Stimulated activated CD4-positive, alpha-beta T cell treated with anti-CD3 and anti-CD28 coated beads, Interleukin-2, amount 100 ng/mL, for 4 hours (primary cell): ENCODE measurements at places on chromosomes 11 and 22.

DNA sequence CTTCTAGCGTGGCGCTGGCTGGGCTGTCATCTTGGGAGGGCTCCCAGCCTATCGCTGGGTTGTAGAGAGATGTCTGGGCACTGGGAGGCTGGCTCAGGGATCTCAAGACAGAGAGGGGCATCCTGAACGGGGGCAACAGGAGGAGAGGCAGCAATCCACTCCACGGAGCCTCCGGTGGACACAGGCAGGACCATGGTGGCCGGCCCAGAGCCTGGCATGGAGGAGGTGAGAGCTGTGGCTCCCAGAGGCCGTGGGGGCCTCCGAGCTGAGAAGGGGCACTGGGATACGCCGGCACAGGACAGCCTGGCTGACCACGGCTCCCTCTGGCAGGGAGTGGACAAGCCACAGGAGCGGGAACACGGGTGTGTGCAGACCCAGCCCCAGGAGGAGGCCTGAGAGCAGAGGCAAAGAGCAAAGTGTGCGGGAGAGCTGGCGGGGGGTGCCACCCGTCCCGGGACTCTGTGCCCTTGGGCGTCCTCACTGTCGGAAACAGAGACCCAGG, 9.1 kb downstream of the MRGPRF start:
- no peak for DNase-seq

GRCh38 chr22:19424186-19424500, 7.4 kb downstream of the HIRA start:
- no peak for DNase-seq

- no peak for DNase-seq
Measured at GRCh38 chr11:46296059-46296527, 18.6 kb downstream of the CREB3L1 start.

DNA sequence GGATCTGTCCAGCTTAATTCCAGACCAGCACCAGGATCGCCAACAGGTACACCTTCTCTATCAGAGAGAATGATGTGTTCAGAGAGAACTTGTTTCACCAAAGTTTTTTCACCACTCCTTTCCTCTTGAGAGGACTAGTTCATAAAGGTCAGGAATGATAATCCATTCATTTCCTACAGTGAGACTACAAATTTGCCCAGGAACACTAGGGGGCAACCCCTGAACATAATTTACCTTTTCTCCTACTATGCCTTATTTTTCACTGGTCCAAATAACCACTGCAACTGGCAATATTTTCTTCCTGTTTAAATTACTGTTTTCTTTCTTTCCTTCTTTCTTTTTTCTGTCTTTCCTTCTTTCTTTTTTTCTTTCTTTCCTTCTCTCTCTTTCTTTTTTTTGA, 22.5 kb downstream of the CAVIN3 start:
- DNase-seq: no peak

- no peak for DNase-seq
Measured at GRCh38 chr11:130631119-130631518, 182.7 kb downstream of the ADAMTS15 start.

- no peak for DNase-seq
Measured at GRCh38 chr11:35190804-35191348, 51.9 kb downstream of the CD44 start.

DNA sequence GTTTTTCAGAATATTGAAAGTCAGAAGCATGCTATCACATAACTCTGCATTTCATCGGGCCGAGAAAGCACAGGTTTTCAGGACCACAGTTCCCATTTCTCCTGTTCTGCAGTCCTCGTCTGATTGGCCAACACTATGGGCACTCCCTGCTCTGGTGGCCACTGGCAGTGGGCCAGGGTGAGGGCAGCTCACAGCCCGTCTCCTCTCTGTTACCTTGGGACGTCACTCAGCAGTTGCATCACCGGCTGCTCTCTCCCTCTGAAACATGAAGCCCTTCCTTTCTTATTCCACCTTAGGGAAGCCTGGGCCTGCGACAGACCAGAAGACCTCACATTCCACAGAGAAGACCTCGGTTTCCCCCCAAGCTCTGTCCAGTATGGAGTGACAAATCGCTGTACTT, 11.4 kb upstream of the MICAL3 start:
- no peak for DNase-seq

- DNase-seq: no peak
Measured at GRCh38 chr11:93591247-93591898, 48.2 kb upstream of the SMCO4 start.

GRCh38 chr11:57638005-57638781, 11.5 kb downstream of the YPEL4 start:
- DNase-seq: no peak

DNA sequence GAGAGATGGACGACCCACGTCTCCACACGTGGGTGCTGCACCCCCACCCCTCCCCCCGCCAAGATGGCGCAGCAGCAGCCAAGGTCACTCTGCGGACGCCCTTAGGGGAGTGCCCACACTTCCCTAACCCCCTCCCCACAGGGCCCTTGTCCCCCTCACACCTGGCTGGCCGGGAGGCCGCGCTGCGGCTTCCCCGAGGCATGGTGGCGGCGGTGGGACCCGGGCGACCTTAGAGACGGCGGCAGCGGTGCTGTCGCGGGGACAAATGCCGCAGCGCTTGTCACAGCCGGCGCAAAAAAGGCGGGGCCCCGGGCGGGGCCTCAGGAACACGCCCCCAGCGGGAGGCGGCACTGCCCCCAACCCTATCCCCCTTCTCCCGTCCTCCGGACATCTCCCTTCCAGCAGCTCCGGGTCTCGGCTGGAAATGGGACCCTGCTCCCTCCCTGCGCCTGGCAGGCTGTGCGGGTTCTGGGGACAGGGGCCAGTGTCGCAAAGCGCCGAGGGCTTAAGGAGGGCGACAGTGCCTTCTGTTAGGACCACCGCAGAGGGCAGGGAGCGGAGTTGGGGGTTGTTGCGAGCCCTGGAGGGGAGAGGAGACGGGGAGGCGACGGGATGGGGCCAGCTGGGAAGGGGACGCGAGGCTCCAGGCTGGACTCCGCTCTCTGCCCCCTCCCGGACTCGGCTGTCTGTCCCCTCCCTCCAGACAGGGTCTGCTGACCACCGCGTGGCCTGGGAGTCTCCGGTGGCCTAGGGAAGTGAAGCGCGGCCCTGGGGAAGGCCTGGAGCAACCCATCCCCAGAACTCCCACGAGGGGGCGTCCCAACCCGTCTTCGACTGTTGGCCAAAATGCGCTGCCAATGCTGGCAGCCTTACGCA, at the start of gene CHCHD10:
Gene CHCHD10 (minus strand): TSS at position 300 of the 876 bp plus-strand sequence. CDS start 98 bp downstream, at position 202.
- DNase-seq: peak; percentile 59

DNA sequence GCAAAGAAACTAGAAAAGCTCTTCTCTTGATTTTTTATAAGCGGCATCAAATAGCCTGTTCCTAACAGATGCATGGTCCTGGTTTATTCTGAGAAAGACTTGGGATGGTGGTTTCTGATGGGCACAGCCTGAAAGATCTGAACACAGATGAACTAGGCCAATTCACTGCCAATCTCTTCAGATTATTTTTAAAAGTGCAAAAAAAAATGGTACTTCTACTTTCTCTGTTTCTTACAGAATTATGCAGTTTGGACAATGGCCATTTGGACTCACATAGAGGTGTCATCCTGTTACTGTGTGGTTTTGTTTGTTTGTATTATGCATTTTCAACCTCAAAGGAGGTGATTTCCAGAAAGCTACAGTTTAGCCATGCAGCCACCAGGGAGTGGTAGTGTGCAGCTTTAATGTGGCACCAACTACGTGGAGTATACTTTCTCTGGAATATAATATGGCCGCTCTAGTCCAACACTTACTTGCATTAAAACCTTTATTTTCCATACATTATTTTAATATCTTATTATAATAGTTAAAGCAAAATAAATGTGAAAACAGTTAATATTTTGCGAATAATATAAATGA, 469.8 kb upstream of the KIRREL3 start:
- no peak for DNase-seq

- no peak for DNase-seq
Measured at GRCh38 chr11:93577286-93577685, 34.1 kb upstream of the SMCO4 start.

DNA sequence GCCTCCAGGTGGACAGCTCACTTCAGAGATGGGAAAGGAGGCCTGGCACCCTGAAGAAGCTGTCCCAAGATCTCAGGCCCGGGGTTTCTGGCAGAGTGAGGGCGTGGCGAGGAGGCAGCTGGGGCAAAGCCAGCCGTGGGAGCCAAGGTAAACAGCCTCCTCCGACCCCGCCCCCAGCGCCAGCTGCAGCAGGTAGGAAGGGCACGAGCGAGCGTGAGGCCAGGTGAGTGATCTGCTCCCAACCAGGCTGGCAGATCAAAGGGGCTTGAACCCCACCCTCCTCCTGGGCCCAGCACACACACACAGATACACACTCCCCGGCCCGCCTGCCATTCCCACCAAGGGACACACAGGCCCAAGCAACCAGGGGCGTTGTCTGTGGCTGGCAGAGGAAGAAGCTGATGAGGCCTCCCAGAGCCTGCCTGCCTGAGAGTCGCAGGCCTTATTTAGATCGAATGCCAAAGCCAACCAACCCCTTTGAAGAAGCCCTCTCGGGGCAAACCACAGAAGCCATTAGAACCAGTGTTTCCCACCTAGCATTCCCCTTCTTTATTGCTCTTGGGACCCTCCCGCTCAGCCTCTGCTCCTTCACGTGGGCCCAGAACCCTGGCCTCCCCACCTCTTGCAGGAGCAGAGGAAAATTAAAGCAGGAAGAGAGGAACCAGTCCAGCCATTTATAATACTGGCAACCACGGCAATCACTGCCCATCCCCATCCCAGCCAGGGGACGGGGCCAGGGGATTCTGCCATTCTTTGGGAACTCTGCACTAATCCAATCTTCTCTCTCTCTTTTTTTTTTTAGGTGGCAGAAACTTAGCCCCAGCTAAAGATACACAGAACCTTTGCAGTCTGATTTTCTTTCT, 5.0 kb downstream of the PDGFB start:
- DNase-seq: no peak

DNA sequence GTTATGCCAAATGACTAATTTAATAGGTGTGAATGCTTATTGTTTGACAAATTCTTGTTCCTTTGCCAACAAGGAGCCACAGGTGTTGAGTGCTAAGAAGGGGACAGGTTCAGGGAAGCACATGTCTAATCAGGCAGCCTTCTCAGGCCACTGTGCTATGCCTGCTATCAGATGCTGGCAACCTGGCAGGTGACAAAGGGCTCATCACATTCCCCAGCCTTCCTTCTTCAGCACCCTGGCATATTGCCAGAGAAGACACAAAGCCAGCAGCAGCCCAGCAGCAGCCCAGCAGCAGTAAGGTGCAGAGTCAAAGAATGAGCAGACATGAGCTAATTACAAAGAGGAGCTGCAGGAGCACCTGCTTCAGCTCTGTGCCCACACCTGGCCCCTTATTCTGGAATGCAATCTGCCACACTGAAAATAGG, 68.2 kb downstream of the GUCY1A2 start:
- DNase-seq: no peak

DNA sequence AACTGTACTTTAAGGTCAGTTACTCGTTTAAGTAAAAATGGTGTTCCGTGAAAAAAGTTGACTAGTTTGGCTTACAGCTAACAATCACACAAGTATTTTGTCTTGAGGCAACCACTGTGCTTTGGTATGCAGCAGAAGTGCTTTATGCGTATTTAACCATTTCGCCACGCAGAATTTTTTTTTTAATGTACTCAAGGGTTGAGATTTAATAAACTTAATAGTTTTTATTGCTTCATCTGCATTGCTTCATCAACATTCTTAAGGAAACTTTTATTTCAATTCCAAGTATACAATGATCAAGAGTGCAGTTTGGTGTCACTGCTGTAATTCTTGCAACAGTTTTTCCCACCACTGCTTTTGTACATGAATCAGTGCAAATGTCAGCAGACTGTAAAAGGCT, 66.4 kb downstream of the ZNRF3 start:
- no peak for DNase-seq

- DNase-seq: no peak
Measured at GRCh38 chr11:10659339-10660216, 34.0 kb downstream of the IRAG1 start.

DNA sequence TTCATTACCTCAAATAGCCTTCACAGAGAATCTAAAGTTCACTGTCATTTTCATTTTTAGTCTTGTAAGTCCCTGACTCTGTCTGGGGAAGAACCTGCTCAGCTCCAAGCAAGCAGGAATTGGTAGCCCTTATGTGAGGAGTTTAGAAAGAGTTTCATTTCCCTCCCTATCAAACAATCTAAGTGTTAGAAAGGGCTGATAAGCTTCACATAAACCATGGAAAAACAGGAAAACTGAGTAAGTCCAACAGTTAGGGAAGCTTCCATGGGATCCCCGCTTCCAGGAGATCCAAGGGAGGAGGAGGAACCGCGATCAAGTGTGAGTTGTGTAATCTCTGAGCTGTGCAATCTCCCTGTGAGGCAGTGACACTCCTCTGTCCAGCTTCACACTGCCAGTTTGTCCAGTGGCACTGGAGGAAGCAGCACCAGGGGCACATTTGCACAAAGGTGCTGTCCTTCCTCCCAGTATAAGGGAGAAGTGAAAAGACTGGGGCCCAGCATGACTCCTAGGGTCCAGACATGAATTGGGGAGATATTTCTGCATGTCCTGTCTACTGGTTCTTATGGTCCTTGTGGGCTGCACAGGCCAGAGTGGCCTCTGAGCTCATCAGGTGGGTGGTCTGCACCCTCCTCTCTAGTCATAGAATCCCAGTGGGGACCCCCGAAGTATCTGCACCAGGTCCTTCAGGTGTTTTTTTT, 4.3 kb downstream of the PRAME start:
- DNase-seq: no peak

DNA sequence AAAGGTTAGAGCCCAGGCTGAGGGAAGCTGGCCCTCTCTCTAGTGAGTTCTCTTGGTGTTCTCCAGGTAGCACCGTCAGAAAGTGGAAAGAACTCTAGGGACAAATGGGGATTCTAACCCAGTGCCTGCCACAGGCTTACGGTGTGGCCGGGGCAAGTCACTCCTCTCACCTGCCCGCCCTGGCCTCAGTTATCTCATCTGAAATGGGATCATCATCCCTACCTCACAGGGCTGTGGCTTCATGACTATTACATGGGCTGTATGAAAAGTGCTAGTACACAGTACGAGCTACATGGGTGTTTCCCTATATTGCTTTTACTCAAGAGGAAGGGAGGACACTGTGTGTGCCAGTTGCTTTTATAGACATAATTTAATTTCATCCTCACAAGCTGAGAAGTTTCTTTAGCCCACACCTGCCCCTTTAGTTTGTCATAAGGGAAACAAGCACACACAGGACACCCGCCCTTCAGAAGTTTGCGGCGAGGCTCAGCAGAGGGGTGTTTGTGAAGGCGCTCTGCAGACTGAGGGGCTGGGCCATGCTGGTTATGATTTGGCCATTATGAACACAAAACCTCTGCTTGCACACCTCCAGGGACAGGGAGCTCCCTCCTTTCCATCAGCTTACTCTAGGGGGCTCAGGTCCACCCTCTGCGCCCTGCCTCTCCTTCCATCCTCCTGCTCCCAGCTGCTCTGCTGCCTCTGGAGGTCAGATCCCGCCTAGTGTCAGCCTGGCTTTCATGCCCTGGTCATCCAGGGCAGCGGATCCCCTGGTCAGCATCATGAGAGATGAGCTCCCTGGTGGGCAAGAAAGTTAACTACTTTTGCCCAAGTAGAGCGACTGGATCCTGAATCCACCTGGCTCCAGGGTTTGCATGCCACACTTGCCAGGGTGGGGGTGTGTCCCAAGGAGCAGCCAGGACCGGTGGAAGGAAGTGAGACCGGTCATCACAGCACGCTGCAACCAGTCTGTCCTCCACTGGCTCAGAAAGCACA, 1.2 kb downstream of the KLHL35 start:
- DNase-seq: no peak
